Stimulated activated CD4-positive, alpha-beta T cell treated with anti-CD3 and anti-CD28 coated beads, Interleukin-12 subunit alpha, Interleukin-12 subunit beta, amount 100 ng/mL, for 4 hours (primary cell): ENCODE measurements at places on chromosomes 12 and 14.

DNA sequence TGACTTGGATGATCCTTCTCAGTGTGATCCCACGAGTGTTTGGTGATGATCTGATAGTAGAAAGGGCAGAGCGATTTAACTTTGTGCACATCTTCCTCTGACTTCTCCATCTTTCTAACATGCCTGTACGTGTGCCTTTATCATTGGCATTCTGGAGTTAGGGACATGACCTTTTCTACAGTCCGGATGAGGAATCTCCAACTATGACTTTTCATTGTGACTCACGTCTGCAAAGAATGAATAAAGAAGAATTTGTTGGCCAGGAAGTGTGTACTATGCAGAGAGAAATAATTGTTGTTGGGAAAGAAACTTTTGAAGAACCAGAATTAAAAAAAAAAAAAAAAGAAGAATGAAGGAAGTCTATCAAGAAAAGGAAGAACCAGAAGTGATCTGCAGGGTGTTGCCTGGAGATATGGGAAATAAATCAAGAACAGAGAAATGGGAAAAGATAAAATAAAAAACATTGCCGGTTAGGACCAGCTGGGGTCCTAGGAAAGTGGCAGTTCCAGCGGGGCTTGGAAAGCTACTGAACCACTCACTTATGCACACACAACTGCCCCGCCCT, 25.3 kb downstream of the PPFIBP1 start:
- DNase-seq = no peak

DNA sequence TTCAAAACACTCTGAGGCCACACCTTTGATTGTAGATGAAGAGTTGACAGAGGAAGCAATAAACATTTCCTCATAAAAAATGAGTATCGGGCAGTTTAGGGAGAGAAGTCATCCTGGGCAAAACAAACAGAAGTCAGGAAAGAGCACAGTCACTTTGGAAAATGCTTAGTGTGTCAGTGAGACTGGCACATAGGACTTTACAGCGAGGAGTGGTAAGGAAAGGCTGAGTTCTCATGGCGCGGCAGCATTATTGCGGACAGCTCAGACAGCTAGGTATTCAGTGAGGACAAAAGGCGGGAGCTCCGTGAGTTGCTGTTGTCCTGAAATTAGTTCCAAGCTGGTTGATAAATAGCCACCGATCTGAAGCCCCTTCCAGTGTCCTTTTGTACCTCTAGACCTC, 229.9 kb downstream of the SNAPC1 start:
- no peak for DNase-seq

GRCh38 chr12:59151243-59151642, 230.9 kb upstream of the LRIG3 start:
- DNase-seq = no peak

GRCh38 chr12:94175763-94176668, 27.6 kb downstream of the PLXNC1 start:
- DNase-seq = no peak

DNA sequence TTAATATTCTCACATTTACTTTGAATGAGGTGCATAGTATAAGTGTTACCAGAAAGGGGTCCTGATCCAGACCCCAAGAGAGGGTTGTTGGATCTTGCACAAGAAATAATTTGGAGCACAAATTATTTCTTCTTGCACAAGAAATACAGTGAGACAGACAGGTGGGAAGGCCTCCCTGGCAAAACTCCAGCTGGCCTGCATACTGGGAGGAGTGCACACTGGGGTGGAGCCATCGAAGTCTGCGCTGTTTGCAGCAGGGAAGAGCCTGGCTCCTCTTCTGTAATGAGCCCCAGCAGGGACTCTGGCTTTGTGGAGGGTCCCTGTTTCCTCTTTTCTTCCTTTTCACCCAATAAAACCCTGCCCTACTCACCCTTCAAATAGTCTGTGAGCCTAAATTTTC, 141.6 kb downstream of the GLT1D1 start:
- DNase-seq = no peak

DNA sequence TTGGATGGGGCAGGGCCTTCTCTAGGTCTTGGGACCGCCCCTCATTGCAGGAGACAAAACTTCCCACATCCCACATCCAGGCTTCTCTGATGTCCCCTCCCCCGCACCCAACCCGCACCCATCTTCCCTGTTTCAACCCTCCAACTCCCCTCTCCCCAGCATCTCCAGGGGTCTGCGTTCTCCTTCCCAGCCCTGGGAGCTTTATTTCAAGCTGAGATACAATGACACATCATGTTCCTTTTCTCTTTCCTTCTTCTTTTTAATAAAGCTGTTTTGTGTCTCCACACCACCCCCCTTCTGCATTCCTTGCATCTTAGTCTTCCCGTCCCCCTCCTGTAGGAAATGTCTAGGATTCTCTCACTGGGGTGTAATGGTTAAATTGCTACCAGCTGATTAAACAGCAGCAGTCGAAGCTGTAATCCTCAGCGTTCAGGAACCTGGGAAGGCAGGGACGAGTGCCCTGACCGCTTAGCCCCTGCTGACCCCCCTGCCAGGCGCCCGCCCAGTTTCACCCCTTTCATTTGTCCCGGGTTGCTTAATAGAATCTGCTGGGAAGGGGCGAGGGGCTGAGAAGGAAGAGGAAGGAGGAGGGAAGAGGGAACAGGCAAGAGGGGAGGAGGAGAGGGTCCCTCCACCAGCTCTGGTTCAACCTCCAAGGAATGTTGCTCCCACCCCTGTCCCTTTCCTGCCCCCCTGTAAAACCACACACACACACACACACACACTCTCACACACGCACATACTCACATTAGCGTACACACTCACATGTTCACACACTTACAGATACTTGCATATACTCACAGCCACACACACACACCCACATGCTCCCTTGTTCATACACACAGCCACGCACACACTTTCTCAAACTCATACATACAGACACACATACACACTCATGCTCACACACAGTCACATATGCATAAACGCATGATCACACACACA, 104.5 kb upstream of the MED13L start:
- DNase-seq = no peak

DNA sequence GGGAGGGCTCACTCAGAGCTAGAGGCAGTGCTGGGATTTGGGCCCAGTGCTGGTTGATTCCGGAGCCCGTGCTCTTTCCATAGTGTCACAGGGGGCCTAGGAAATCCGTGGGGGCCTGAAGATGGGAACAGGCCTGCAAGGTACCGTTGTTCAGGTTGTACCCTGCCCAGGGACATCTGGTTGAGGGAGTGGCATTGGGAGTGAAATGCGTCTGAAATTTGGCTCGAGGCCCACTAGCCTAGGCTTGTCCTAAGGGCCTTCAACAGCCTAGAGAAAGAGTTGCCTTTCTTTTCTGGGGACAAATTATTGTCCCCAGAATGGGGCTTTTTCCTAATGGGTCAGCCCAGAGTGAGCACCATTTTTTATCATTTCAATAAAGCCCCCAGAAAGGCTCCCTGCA, 26.4 kb upstream of the FAM222A start:
- no peak for DNase-seq

DNA sequence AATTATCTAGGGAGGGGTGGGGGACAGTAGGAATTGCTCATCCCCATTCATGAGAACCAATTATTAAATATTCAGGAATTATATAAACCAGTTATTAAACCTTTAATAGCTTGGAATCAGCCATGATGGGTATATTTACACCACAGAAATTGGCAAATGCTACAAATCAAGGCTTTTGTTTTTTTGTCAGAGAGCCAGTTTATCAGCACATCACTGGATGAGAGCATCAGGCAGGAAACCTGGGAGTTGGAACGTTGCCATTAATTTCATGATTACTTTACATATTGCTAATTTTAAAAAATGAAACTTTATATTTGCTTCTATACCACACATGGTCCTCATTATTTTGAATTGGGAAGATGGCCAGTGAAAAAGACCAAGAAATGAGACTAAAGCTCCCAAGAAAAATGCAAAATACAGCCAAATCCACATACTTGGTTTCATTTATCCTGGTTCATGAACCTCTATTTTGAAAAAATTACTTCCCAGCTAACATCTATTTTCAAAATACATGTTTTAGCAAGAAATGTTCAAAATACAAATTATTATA, 48.4 kb downstream of the ATL1 start:
- DNase-seq = no peak

DNA sequence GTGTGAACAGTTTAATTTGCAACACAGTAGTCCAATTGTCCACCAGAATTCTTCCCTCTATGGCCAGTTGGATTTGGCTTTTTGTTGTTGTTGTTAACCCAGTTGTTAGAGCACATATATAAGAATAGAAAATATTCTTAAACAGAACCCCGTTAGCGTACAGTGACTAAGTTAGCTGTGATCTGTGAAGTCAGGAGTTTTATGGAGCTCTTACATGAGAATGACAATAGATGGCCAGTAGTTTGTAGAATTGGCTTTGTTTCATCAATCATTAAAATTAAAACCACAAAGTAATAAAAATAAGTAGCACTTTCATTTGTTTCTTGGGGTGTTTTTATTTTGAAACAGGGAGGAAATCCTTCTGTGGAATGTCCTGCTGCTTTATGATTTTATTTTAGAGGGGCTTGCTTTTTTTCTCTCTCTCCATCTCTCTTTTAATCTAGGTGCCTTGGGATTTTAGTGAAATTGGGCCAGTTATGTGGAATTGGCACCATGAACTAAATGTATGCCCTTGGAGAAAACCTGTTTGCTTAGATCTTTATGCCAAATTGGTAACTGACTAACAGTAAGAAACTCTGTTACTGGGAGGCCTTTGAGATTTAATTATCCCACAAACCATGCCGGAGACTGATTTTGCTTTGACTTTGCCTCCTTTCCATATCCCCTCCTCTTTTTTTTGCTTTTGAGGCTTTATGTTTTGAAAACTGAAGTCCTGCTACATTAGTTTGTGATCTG, 22.9 kb downstream of the FBXW8 start:
- DNase-seq = no peak

GRCh38 chr12:24743941-24744793, 204.7 kb downstream of the BCAT1 start:
- DNase-seq = no peak
